Stimulated activated CD4-positive, alpha-beta T cell treated with anti-CD3 and anti-CD28 coated beads, Interleukin-12 subunit alpha, Interleukin-12 subunit beta, amount 100 ng/mL, for 48 hours (primary cell): ENCODE measurements at places on chromosomes 5 and 9.
A peak's percentile ranks its signal among the peaks of the same experiment; 100 is the strongest.

GRCh38 chr5:143880178-143880577 is 68.2 kb downstream of the HMHB1 start:
- no peak for DNase-seq

DNA sequence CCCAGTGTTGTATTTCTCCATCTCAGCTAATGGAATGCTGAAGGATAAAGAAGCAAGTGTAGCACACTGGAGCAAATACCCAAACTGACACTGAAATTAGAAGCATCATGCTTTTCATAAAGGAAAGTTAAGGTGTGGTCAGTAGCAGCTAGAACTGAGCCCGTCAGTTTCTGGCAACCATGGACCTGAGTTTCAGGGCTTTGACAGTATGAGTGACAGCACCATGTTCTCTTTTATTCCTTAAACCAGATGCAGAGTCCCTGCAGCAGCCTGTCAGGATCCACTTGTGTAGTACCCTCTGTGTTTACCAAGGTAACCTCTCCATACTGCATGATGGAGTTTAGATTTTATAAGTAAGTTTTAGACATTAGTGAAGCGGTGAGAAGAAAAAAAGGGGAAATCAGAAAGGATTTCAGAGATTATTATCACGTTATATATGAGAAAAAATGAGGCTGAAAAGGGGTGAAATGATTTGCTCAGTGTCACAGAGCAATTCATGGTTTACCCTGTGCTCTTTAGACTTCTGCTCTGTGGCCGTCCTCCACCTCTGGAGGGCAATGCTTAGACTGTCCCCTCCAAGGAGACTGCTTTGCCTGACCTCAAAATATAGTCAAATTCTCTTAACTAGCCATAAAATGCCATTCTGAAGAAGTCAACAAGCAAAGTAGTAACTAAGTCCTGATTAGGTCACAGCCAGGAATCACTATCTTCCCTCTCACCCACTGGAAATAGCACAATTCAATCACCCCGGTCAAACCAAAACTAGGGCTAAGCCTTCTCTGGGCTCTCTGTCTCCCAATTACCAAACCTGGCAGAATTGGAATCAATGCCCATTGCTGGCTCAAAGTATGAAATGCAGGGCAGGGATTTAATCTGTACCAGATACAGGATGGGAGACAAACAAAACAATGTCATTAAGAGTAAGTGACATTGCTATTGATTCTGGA is 10.5 kb upstream of the MYOT start:
- DNase-seq, result no peak

DNA sequence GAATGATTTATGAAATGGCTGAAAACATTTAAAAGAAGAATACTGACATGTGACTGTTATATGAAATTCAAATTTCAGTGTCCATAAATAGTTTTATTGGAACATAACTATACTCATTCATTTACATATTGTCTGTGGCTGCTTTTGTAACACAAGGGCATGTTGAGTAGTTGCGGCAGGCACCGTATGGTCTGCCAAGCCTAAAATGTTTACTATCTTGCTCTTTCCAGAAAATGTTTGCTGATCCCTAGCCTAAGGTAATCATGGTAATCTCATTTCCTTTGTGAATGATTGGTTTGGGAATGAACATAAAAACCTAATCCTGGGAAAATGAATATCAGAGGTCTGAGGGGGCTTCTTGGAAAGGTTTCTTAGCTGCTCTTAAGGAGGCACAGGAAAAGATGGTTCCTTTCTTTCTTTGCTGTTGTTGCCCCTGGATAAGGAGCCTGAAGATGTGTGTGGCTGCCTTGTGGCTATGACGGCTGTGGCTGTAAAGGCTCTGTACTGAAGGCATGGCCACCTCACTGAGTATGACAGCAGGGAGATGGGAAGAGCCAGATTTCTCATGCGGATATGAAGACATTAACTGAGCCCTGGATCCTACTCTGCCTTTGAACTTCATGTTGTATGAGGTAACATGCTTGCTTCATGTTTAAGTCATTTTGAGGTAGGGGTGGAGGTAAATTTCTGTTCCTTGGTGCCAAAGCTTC is 419.4 kb upstream of the CLINT1 start:
- DNase-seq, result no peak

DNA sequence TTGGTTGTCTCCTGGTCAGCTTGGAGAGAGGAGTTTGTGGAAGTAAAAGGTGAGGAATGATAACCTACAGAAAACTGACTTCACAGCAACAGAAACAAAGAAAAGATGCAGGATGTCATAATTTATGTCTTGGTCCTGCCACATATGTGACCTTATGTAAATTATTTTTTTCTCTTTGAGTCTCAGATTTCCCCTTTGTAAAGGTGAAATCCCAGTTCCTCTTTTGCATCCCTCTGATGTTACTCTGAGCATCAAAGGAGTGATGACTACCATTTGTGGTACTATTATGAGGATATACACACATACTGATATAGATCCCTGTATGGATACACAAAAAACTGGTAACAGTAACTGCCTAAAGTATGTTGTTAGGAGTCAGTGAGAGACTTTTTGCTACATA is 1.4 kb upstream of the THG1L start:
- DNase-seq, result no peak

- no peak for DNase-seq
These were observed 527.5 kb upstream of the ST8SIA4 start for GRCh38 chr5:101430551-101430950.

DNA sequence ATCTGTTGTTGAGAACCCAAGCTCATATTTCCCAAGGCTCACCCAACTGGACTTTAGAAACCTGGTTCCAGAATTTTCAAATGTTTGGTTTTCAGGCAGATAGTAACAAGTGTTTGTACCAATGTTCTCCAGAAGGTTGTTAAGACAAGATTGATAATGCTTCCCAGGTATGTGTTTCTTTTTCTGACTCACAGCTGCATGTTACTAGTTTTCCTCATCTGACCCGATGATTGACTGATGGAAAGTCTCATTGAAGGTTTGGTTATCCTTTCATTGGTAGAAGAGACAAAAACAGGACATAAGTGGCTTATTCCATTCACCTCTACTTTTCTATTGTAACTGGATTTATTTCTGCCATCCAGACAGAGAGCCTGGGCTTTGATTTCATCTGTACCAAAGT is 10.4 kb downstream of the BASP1 start:
- DNase-seq, result no peak

DNA sequence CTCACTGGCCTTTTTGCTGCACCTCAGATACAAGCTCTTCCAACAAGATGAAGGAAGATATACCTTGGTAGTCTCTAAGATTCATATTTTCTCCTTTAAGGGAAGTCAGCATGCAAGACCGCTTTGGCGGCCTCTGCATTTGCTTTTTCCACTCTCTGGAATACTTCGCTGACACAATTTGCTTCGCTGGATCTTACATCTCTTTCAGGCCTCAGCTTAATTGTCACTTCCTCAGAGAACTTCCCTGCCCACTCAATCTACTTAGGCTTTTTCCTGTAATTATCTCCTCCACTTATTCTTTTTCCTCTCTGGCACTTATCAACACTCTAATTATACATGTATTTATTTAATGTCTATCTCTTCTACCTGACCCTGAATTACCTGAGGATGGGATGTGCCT is 1131.1 kb upstream of the WWC1 start:
- DNase-seq, result no peak

- no peak for DNase-seq
These were observed 78.8 kb downstream of the GNAQ start for GRCh38 chr9:77952635-77953328.

GRCh38 chr9:9352877-9353481 is 1259.8 kb downstream of the PTPRD start:
- no peak for DNase-seq

DNA sequence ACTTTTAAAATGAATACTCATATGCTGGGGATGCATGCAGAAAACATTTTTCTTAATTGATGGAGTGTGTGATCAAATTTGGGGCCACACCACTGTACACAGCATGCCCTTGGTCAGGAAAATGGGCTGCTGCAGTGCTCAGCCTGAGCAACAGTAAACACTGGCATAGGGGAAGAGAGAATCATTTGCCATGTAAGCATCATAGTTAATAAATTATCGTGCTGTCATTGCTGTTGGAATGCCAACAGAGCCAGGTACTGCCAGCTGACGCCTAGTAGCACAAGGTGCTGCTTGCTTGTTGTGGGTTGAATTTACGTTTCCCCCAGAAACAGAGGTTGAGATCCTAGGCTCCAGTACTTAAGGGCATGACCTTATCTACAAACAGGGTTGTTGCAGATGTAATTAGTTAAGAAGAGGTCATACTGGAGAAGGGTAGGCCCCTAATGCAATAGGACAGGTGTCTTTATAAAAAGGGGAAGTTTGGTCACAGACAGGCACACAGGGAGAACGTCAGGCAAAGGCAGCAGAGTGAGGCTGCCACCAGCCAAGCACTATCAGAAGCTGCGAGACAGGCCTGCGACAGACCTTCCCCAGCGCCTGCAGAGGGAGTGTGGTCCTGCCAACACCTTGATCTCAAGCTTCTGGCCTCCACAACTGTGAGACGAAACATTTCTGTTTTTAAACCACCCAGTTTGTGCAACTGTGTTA is 25.3 kb downstream of the DAP start:
- no peak for DNase-seq

DNA sequence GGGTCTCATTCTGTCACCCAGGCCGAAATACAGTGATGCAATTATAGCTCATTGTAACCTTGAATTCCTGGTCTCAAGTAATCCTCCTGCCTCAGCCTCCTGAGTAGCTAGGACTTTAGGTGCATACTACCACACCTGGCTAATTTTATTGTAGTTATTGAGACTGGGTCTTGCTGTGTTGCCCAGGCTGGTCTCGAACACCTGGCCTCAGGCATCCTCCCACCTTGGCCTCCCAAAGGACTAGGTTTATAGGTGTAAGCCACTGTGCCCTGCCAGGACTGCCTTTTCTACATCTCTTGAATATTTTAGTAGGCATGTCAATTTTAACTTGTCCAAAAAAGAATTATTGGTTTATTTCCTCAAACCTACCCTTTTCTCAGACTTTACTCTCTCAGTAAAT is 16.9 kb downstream of the DENND4C start:
- no peak for DNase-seq

GRCh38 chr5:134524272-134524825 is 1.1 kb upstream of the JADE2 start:
- DNase-seq, result peak; percentile 54

DNA sequence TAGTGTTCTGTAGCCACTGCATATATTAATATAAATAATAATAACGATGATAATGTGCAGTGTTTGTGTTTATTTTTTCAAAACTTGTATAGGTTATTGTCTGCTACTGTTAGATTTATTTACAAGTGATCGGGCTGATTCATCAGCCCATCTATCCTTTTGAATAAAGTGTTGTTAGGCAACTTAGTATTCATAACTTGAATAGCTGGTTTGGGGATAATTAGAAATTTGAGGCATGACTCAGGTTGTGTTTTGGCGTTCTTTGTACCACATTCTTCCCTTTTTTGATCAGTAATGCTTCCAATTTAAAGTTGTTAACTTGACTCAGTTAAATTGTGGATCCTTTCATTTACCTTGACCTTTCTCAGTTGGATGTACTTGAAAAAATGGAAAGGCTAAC is 69.7 kb downstream of the FOCAD start:
- DNase-seq, result no peak

DNA sequence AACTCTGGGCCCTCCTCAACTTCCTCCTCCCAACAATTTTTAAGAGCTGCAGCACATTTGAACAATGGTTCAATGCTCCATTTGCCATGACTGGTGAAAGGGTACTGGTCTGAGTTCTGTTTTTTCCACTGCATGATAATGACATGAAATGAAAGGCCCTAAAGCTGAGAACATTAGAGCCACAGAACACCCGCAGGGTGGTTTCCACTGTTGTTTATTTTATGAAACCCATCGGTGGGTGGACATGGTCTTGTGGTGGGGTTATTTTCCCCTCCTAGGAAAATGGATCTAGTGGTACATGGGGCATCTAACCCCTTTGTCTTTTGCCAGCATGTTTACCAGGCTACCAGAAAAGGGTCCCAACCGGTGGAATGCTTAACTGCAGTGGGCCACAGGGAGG is 71.8 kb downstream of the SMARCA2 start:
- DNase-seq, result no peak

GRCh38 chr5:131649161-131649560 is 14.1 kb upstream of the RAPGEF6 start:
- no peak for DNase-seq

GRCh38 chr9:89252651-89253267 is 58.2 kb upstream of the CKS2 start:
- no peak for DNase-seq

DNA sequence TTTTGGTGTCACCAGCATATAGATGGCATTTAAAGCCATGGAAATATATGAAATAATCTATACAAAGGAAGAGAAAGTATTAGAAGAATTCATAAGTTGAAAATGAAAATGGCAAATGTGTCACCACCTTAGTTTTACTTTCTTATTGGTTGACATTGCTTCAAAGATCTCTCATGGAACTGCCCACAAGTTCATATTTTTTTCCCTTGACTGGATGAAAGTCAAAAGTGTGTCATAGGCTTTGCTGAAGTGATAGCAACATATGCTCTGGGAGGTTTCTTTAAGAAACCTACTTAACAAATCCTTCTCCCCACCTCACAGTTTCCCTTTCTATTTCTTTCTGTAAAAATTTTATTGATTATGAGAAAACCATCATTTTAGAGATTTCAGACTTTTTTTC is 127.2 kb downstream of the VPS13A start:
- no peak for DNase-seq

DNA sequence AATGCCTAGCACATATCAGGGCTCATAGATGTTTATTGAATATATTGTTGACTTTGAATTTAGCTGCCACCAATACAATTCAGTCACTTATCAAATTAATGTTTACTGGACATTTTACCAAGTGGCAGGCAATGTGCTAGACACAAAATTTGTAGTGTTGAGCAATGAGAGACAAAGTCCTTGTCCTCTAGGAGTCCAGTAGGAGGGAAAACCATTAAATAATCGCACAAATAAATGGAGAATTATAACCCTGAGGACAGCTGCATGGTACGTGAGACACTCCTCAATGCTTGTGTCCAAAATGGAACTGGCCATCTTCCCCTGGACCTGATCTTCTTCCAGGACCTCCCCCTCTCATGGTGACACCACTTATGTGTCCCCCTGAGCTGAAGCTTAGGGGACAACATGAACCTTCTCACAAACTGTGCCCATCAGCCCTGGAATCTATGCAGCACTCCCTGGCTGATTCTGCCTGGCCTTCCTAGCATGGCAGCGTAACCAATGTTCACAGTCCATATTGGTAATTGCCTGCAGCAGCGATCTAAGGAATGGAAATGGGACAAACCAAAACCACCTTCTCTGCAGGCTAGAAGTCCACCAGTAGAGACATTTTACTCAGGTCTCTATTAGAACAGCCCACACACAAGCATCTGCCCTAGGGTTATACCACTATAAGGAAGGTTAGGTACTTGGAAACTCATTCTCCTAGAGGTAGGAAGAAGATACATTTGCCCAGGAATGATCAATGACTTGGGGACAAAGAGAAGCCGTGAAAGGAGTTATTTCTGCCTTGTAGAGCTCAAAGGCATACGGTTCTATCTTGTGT is 75.5 kb downstream of the FGF1 start:
- DNase-seq, result no peak

DNA sequence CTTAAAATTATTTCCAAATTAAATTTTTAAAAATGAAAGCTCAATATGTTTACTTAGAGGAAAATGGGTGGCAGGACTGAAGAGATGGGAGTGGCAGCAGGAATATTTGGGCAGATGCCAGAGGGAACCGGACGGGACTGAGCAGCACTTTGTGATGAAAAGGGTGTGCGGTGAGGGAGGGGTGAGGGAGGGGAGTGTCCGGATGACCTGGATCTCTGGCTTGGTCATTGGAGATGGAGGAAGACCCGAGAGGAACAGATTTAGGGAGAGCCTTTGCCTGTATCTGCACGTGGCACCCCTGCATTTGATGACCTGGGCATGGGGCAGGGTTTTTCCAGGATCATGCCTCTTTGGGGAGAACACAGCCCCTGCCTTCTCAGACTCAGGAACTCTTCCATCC is 201.1 kb upstream of the MVB12B start:
- DNase-seq, result no peak

GRCh38 chr9:75071530-75072122 is 16.3 kb downstream of the NMRK1 start:
- peak; percentile 67 for DNase-seq
